ENCODE measurements at places on chromosomes 2 and 18.

DNA sequence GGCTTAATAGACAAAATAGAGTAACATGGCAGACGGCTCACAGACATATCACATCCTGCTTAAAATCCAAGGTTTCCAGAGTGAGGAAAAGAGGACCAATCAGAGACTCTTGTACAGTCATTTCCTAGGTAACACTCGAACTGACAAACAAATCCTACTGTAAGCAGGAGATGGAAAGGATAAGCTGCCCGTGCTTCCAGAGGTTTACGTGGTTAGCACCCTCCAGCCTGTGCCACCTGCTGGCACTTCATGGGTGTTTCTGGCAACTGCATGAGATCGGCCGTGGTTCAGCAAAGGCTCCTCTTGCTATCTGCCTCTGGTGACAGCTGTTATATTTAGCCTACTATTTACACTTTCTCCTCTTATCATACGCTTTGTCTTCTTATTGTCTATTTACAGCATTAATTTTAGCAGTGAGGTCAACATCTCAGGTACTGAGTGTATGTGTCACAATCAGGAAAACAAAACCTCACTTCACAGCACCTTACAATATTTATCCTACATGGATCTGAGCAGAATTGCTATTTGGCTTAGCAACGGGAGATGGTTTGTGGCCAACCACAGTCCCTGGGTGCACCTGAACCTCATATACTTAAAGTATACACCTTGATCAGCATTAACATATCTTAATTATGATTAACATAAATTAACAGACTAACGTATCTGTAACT lies 226.9 kb downstream of the TMEM163 start:
- DNase-seq: no peak

GRCh38 chr18:76467371-76468190 lies 27.5 kb downstream of the ZNF516 start:
- DNase-seq: no peak

GRCh38 chr2:225196579-225196978 lies 154.3 kb upstream of the DOCK10 start:
- DNase-seq: no peak

- DNase-seq: no peak
Measured at GRCh38 chr18:47899107-47899840, 31.2 kb downstream of the SMAD2 start.

GRCh38 chr2:158823486-158824237 lies 28.5 kb downstream of the DAPL1 start:
- no peak for DNase-seq

GRCh38 chr2:215681799-215682596 lies 246.1 kb upstream of the FN1 start:
- no peak for DNase-seq

DNA sequence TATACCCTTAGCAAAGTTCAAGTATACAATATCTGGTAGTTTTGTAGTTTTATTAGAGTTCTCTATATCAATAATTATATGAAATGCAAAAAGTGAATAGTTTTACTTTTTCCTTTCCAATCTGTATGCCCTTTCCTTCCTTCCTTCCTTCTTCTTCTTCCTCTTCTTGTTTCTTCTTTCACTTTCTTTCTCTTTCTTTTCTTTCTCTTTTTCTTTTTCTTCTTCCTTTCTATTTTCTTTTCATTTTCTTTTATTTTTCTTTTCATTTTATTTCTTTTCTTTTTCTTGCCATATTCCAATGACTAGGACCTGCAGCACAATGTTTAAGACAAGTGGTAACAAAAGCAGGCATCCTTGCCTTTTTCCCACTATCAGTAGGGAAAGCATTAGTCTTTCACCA lies 59.8 kb downstream of the CCDC68 start:
- no peak for DNase-seq

- no peak for DNase-seq
Measured at GRCh38 chr2:68417926-68418325, 49.2 kb downstream of the FBXO48 start.

GRCh38 chr2:59236723-59237122 lies 995.6 kb upstream of the FANCL start:
- no peak for DNase-seq

Measured in cortex of kidney (tissue), 1 donor.